ENCODE measurements at places on chromosomes 13 and 19.

DNA sequence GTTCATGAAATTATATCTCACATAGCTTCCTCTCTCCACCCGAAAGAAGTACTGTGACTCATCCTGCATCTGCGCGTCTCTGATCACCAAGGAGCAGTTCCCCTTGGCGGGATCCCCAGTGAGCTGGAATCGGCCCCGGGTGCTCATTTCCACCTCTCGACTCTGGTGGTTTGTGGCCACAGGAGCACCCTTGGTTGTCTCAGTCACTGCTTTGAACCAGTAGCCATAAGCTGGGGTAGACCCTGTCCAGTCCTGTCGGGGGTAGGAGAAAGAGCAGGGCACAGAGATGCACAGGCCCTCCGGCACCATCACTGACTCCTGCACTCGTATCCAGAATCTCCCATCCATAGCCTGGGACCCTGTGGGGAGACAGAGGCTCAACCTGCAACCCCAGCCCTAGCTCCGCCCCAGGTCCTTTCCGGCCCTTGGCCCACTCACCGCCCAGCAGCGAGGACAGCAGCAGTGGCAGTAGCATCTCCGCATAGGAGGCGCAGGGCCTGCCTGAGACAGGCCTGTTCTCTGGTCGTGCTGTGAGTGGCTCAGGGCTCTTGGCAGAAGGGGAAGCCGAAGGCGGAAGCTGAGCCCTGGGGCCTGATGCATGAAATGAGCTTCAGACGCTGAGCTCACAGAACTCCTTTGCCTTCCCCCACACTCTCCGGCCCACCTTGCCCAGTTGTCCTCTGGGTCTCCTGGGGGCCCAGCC lies at the start of gene SIGLEC10:
Gene SIGLEC10 (minus strand): TSS at position 536 of the 703 bp plus-strand sequence. CDS start 61 bp downstream, at position 475.
- no peak for DNase-seq

- no peak for DNase-seq
Measured at GRCh38 chr19:47310819-47311218, 1.2 kb downstream of the C5AR1 start.

- DNase-seq: no peak
Measured at GRCh38 chr13:77184455-77184854, 142.4 kb downstream of the MYCBP2 start.

DNA sequence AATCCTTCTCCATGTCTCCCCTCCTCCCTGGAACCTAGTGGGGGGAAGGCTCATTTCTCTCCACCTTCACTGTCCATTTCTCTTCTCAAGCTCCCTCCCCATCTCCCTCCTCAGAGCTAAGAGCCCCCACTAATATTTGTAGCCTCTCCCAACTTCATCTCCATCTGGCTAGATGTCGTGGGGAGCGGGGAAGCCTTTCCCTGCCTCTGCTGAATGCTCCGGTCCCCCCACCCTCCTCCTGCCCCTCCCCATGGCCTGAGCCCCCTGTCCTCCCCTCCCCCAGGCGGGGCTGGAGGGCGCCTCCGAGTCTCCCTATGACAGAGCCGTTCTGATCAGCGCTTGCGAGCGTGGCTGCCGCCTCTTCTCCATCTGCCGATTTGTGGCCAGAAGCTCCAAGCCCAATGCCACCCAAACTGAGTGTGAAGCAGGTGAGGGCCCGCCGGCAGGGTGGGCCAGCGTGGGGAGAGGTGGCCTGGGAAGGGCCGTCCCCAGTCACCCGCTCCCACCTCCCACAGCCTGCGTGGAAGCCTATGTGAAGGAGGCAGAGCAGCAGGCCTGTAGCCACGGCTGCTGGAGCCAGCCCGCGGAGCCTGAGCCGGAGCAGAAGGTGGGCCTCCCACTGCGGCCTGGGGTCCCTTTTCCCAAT lies 1.0 kb downstream of the TMEM59L start:
- no peak for DNase-seq

DNA sequence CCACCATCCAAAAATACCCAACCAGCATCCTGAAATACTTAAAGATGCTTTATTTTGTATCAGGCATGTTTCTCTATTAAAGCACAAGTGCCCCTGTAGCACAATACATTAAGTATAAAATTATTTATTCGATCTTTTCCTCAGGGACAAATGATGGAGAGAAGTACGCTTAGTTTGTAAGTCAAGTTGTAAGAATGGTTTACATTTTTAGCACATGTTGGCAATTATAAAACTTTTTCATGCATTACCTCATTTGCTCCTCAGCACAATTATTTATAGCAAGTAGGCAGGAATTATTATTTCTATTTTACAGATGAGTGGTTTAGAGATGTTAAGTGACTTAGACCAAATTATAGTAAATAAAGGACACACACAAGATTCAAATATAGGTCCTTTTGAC lies 232.6 kb upstream of the HTR2A start:
- no peak for DNase-seq
